ENCODE measurements at places on chromosomes 1 and 21.
A peak's percentile ranks its signal among the peaks of the same experiment; 100 is the strongest.

- DNase-seq = no peak
These were observed 10.6 kb downstream of the RXRG start for GRCh38 chr1:165434281-165434680.

DNA sequence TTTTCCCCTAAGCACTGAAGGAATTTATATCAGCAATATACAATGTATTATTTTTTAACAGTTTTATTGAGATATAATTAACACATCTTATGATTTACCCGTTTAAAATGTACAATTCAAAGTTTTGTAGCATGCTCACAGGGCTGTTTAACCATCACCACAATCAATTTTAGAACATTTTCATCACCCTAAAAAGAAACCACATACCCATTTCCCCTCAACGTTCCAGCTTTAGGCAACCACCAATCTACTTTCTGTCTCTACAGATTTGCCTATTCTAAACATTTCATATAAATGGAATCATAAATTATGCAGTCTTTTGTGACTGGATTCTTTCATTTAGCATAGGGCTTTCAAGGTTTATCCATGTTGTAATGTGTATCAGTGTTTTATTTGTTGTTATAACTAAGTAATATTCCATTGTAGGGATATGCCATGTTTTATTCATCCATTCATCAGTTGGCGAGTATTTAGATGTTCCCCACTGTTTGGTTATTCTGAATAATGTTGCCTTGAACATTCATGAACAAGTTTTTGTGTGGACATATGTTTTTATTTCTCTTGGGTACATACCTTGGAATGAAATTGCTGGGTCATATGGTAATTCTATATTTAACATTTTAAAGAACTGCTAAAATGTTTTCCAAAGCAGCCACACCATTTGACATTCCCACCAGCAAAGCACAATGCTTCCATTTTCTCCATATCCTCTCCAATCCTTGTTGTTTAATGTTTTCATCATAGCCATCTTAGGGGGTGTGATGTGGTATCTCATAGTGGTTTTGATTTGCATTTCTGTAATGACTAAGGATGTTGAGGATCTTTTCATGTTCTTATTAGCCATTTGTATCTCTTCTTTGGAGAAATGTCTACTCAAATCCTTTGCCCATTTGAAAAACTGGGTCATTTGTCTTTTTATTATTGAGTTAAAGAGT is 188.5 kb downstream of the TM2D1 start:
- no peak for DNase-seq

DNA sequence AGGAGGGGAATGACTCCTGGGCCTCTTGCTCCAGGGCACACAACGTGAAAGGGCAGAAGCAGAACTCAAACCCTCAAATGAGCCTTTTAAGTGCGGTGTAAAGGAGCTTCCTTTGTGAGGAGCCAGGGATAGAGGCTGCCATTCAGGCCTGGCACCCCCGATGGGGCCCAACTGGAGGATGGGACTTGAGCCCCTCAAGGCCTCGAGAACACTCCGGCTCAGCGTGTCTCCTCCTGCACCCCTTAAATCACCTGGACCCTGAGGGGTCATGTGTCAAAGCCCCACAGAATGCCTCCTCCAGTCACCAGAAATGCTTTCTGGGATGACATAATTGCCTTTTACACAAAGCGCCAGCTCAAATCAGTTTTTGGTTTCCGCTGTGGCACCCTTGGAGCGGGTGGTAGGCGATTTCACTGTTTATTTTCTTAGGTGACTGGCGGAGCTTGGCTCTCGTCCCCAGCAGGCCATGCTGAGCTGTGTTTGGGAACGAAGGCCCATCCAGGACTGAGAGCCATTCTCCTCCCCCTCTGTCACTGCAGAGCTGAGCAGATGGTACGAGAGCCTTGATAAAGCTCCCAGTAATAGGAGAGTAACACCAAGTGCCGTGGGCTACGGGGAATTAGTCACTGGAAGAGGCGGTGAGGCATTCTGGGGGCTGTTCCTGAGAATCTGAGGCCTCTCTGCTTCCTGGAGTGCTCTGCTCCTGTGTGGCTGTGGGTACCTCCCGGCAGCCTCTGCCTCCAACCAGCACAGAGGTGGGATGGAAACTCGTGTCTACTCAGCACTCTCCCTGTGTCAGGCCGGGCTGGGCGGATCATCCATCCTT is 163.0 kb downstream of the GRIK3 start:
- DNase-seq = peak; percentile 14

GRCh38 chr21:26572702-26573381 is at the start of gene CYYR1:
TSS of gene CYYR1 (minus strand) at chr21:26573286. CDS start at chr21:26572940, 346 bp downstream.
- no peak for DNase-seq

GRCh38 chr1:4408380-4408779 is 246.0 kb upstream of the AJAP1 start:
- DNase-seq = no peak

GRCh38 chr21:42629933-42630589 is 23.4 kb upstream of the PDE9A start:
- DNase-seq = peak; percentile 44

GRCh38 chr1:56156971-56157876 is 422.1 kb downstream of the PLPP3 start:
- no peak for DNase-seq

DNA sequence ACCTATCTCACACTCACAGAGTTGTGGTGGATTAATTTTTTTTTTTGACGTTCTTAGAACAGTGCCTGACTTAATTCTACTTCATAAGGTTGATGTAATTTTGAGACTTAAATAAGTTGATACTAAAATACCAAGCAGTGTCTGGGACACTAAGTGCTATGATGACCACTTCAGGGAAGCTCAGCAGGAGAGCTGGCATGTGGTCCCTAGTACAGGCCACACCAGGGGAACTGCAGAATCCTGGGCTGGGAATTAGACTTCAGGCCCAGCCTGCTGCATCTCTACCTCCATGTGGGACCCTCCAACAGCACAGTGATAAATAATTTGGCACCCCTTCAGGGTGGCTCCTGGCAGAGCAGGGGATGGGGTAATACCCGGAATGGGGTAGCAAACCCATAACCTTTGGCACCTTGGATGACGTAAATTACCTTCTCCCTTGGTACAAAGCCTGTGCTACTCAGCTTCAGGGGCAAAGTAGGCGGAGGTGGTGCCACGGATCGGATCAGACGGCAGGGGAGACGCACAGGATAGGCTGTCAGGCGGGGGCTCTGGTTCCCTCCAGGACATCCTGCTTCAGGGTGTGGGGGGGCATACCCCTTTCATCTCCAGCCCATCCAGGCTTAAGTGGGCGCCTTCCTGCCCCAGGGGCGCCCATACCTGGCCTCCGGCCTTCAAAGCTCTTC is 4.8 kb downstream of the MFSD2A start:
- DNase-seq = no peak

GRCh38 chr1:61749574-61749973 is 7.3 kb downstream of the PATJ start:
- no peak for DNase-seq

DNA sequence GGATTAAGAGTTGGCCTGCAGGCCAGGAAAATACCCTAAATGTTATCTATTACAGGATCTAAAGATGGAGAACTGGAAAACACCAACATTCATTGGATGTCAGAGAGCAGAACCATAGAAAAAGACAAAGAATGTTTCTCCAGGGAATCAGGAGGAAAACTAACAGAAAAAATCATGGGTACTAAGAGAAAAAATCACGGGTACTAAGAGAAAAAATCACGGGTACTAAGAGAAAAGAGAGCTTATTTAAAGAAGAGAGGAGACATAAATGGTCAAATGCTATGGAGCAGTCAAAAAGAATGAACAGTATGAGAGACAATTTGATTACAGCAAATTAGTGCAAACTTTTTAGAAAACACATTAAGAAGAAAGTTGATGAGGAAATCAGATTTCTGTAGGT is 73.8 kb upstream of the SERBP1 start:
- DNase-seq = no peak

- no peak for DNase-seq
These were observed 253.2 kb downstream of the TOMM20 start for GRCh38 chr1:234875328-234875952.

DNA sequence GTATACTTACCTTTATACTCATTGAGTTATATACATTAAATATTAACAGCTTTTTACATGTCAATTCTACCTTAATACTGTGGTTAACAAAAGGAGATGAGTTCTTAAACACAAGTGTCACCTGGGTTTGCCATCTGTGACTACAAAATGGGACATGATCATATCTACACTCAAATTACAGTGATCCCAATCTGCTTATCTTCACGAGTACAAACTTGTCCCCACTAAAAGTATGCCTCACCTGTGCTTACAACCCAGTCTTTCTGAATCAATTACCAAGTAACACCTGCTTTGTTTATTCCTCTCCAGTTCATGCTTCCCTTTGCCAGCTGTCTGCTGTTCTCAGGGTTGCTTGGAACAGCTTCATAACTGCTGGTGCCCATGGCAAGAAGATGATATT is 8.8 kb downstream of the CD1E start:
- no peak for DNase-seq

- DNase-seq = no peak
These were observed 518 bp upstream of the PLCH2 start for GRCh38 chr1:2475571-2475970.

DNA sequence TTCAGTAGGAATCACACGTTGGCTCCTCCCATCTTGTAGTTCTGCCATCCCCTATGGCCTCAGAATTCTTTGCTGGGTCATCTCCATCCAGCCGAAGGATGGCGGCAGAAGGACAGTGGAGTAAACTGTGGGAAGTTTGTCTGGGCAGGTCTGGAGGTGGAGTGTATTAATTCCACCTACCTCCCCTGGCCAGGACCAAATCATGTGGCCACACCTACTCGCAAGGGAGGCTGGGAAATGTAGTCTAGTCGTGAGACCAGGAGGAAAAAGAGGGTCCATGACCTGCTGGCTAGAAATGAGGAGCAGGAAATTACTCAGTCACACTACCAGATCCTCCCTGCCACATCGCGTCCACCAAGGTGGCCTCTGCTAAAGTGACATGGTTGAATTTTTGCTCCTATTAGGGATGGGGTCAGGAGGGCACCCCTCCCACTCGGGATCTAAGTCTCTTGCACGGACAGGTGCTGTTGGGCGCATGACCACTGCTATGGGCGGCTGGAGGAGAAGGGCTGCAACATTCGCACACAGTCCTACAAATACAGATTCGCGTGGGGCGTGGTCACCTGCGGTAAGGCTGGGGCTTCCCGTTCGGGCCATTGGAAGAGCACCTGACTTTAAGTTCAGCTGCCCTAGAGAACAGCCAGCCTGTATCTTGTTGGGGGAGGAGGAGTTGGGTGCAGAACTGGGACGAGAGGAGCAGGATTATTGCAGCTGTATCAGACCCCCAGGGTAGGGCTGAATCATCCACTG is 19.5 kb downstream of the PLA2G5 start:
- no peak for DNase-seq

- DNase-seq = no peak
These were observed 107.1 kb upstream of the OLIG2 start for GRCh38 chr21:32918478-32919120.

- no peak for DNase-seq
These were observed 200.0 kb downstream of the RHOU start for GRCh38 chr1:228935198-228935663.

All from suprapubic skin (tissue), 4 donors.